ENCODE measurements at places on chromosomes 2 and 18.

DNA sequence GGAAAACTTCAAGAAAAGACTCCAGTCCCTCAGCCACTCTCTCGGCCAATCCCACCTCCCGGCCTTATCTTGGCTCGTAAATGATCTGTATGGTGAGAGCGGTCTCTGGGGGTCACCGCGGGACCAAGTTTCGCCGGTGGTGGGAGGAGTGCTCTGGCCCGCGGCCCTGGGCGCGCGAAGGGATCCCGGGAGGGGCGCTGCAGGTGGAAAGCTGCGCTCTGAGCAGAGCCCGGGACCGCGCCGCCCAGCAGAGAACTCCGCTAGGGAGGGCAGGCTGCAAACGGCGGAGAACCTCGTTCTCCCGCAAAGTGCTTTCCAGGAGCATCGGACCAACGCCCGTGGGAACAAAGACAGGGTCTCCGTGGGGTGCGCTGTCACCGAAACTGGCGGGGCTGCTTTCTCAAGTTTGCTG, 622 bp downstream of the LRP2 start:
- DNase-seq = no peak

- no peak for DNase-seq
Observed at GRCh38 chr18:75377258-75377657, 50.2 kb downstream of the SMIM21 start.

- DNase-seq = no peak
Observed at GRCh38 chr18:22439447-22439846, 21.7 kb upstream of the CTAGE1 start.

- DNase-seq = no peak
Observed at GRCh38 chr2:198441901-198442300, 637.5 kb downstream of the PLCL1 start.

DNA sequence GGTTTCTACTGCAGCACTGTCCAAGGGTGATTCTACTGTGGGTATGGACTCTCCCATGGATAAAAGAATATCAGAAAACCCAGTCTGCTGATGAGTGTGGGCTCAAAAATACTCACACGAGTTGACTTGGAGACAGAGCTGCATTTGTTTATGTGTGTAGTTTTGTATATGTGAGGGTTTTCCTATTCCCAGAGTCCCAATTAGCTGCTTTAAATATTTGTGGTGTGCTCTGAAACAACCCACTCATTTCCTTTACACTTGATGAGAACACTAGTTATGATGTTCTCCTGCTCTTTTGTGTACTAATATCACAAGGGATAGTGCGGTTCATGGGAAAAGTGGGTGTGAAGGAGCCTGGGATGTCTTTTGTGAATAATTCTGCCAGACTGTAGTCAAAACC, 337.3 kb downstream of the PLCL1 start:
- DNase-seq = no peak

GRCh38 chr18:36658611-36659010, 170.2 kb downstream of the TPGS2 start:
- DNase-seq = no peak

DNA sequence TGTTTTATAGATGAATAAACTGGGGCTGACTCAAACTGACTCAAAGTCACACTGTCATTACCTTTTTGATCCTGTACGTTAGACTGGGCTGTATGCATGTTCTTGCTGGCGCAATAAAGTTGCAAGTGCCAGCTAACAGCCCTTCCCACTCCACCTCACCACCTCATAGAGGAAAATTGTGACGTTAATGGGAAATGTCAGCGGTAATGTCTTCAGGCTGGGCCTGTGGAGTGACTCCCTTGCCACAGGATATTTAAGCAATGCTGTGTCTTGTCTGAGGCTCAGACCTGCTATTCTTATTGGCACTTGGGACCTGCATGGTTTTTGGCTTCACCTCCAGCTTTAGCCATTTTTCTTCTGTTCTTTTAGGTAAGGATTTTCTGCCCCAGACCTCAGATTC, 25.2 kb upstream of the CASP10 start:
- no peak for DNase-seq

GRCh38 chr2:172000696-172001361, 1.1 kb downstream of the METAP1D start:
- no peak for DNase-seq

DNA sequence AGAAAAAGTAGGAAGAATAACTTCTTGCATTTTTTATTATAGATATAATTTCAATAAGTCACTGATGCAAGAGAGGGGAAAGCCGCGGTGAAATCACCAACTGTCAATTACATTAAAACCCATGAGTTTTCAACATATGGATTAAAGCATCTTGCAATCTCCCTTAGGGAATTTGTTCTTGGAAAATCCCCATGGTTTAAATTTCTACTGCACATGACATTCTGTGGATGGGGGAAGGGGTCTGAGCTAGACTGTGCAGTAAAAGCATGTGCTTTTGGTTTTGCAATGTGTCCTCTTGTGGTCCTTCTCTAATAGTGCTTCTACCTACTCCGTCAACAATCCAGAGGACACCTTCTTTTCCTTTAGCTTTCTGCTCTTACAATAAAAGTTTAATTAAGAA, 894.0 kb downstream of the DCDC2C start:
- no peak for DNase-seq

DNA sequence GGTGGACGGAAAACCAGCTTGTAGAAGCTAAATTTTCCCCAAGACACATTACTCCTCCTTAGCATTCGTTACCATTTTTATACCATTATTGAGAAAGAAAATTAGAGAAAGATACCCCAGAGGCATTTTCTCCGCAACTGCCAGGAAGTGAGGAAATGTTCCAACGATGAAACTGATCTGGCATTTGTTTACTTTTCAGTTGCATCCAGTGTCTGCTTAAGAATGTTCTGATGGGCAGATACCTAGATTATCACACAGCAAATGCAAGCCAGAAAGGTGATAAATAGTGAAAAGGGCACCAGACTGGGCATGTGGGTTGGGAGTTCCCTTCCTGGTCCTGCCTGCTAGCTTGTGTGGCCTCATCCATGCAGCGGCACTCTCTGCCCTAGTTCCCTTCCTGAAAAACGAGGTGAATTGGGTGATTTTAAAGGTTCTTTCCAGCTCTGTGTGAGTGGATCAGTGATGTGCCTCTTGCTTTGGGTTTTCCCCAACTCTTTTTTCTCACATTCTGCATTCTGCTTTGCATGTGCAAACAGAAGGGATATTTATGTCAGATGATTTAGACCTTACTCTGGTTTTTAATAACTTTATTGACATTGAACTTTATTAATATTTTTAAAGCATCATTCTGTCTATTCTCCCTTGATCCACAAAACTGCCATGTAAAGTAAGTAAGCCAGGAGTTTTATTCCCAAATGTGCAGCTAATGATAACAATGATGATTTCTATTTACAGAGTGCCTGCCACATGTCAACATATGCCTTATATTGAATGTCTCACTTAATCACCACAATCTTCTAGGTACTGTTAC, 139.6 kb downstream of the INSIG2 start:
- DNase-seq = no peak

DNA sequence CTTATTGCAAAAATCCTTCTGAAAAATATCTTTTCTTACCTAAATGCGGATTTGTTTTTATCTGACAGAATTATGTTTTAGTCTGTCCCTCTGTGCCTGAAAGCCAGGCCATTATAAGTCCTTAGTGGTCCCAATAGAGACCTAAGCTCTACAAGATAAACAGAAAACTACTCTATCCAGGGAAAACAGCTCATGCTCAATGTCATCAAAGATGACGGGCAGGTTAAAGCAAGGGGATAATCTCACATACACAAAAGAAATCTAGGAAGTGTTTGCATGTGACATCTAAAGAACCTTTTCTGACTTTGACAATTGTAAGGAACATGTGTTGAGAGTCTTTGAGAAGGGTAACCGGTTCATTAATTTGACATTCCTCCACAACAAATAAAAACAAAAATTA, 741.1 kb upstream of the ID2 start:
- no peak for DNase-seq

GRCh38 chr2:158270536-158270935, 168.9 kb downstream of the UPP2 start:
- DNase-seq = no peak

Measured in HTR-8/SVneo (cell line).